ENCODE measurements at places on chromosomes 16 and 17.
A peak's percentile ranks its signal among the peaks of the same experiment; 100 is the strongest.

DNA sequence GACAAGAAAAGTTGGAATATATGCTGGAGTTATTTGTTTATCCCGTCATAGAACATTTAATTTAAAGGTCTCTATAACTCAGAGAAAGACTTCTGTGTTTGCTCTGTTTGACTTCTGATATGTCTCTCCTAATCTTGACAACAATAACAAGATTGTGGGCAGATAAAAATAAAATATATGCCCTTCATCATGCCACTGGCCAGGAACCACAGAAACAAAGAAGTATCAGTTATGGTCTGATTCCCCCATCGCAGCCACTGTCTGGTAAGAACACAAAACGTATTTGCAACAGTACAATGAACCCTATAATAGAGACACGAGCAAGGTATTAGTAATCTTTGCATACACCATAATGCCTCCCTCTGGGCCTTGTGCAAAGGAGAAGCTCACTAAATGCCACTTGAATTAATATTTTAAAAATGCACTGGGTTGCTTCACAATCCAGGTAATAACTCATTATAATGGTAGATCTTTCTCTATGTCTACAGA lies 1498.3 kb downstream of the CDH11 start:
- DNase-seq = no peak

- no peak for DNase-seq
These were observed 231.6 kb upstream of the CPHXL start for GRCh38 chr16:75957870-75958269.

- no peak for DNase-seq
These were observed 8.9 kb downstream of the ZNF213 start for GRCh38 chr16:3143598-3144320.

- DNase-seq = no peak
These were observed 105.6 kb upstream of the TOM1L1 start for GRCh38 chr17:54795046-54795445.

GRCh38 chr17:62587554-62587953 lies 39.9 kb upstream of the MRC2 start:
- no peak for DNase-seq

GRCh38 chr16:83994087-83994486 lies 26.0 kb downstream of the NECAB2 start:
- DNase-seq = no peak

DNA sequence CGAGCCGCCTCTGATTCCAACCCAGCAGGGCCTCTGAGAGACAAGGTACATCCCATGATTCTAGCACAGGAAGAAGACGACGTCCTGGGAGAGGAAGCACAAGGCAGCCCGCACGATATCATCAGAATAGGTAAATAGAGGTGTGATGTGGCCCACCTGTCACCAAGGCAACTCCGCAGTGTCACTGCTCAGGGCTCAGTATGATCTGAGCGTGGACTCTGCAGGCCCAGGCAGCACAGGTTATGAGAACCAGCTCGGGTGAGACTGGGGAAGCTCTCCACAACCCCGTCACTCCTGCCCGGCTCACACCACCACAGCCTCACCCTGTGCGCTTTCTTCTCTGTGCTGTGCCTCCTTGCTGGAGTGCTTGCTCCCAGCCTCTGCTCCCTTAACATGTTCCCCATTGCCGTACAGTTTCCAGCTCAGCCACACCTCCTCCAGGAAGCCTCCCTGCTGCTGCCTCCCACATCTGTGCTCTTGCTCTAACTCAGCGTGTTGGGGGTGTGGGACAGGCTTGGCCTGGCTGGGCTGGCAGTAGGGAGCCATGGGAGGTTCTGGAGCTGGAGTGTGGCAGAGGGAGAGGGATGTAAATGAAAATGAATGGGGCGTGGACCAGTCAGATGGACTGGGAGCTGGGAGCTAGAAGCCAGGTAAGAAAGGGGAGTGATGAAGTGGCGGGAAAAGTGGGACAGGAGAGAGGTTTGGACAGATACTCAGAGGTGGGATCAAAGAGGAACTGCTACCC lies 7.7 kb downstream of the METTL22 start:
- DNase-seq = no peak

GRCh38 chr17:41974658-41975057 lies 8.1 kb downstream of the CNP start:
- no peak for DNase-seq

DNA sequence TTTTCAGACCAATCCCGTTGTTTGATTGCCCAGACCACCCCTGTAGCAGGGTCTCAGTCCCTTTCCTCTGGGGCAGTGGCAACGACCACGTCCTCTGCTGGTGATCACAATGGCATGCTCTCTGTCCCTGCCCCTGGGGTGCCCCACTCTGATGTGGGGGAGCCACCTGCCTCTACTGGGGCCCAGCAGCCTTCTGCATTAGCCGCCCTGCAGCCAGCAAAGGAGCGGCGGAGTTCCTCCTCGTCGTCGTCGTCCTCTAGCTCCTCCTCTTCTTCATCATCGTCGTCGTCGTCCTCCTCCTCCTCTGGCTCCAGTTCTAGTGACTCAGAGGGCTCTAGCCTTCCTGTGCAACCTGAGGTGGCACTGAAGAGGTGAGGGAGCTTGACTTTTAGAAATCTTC lies 9.2 kb downstream of the ELOB start:
- no peak for DNase-seq

DNA sequence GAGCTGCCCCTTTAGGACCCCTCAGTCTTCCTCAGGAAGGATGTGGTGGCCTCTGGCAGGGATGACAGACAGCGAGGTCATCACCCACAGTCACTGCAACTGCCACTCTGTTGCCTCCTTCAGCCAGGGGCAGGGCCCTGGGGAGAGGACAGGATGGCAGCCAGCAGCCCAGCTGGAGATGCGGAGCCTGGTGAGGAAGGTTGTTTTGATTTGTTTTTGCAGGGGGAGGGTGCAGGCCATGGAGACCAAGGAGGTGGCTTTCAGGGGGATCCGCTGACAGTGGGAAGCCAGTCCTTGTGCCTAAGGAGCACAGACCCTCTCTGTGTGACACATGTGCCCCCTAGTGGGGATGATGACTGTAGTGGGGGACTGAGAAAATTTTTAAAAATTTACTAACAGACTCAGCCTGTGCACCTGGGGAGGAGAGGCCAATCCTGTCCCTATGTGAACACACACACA lies 7.4 kb downstream of the PRCD start:
- no peak for DNase-seq

DNA sequence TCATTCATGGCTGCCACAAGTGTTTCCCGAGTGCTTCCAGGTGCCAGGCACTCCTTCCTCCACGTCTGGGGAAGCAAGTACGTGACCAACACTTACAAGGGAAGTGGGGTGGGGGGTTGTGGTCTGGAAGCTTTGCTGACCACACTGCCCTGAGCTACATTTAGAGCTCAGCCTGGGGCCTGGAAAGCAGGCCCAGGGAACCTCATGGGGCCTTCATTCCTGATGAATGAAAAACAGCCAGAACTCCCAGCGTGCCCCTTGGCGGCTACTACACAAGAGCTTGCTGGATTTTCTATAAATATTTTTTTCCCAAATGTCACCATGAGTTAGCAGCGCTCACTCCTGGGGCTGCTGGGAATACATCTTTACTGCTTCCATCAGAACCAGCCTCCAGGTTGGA lies 73.3 kb downstream of the ABCC12 start:
- no peak for DNase-seq

GRCh38 chr16:12819126-12820117 lies 15.7 kb upstream of the CPPED1 start:
- peak; percentile 65 for DNase-seq

GRCh38 chr17:71460943-71461342 lies 659.9 kb upstream of the SOX9 start:
- DNase-seq = peak; percentile 26

DNA sequence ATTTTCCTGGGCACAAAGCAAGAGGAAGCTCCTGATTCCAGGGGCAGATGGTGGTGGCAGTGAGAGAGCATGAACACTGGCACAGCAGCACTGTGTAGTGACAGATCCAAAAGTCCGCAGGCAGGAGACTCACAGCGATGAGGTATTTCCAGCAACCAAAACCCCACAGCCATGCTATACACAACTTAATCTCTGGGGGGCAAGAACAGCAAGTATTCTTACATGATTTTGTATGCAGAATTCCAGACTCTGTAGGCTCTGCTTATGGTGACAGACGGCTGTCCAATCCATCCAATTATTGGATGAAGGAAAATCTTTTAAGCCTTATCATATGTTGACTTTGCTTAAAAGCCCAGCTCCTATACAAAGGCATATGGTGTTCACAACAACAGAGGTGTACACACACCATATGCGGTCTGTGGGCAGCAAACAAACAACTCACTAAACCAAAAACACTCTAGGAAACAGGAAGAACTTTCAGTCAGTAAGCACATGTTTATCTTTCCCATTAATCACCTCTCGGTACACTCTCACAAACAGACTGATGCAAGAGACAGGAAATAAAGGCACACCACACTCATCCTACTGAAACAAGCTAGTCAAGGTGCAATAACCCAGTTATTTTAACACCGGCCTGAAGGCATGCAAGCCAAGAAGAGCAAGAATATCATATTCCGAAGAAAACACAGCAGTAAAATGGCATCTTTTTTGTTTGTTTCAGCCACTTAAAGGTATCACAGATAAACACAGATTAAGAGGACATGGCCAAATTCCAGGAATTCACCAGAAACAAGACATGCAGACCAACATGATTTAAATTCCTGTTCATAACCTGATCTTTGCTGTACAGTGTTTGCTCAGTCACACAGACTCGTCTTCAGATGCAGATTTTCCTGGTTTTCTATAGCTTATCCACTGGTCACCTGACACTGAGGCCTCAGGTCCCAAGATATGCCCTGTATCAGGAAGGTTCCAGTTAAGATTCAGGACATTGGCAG lies 47.8 kb downstream of the ERN1 start:
- DNase-seq = no peak

- DNase-seq = no peak
These were observed 22.5 kb upstream of the CMTR2 start for GRCh38 chr16:71311553-71312158.

DNA sequence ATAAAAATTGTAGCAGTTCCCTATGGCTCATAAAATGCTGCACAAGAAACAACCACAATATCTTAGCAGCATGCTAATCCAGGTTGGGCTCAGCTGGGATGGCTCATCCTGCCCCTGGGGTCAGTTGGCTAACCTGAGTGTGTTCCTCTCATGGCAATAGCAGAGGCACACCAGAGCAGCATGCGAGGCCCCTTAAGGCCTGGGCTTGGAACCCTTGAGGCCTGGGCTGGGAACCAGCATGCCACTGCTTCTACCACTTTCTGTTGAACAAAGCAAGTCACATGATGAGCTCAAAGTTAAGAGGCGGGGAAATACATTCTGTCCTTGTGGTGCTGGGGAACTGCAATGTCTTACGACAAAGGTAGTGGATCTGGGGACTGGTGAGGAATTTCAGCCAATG lies 154.4 kb upstream of the FOXF1 start:
- no peak for DNase-seq

- DNase-seq = no peak
These were observed 37.3 kb downstream of the SMG6 start for GRCh38 chr17:2266045-2266864.

DNA sequence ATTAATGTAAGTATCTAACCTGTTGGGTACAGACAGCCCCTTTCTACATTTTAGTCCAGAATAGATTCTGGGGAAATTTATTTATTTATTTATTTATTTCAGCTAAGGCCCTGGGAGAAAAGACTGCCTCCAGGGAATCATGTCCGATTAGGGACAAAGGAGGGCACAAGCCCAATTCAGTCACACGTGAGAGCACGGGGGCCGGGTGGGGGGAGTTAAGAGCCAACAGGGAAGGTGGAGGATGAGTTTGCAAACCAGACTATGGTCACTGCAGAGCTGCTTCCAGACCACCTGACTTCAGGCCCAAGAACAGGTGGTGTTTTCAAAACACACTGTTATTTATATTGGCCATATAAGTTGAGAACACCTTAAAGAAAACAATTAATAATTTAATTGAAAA lies 1.6 kb upstream of the ZFHX3 start:
- no peak for DNase-seq

GRCh38 chr16:1044460-1045309 lies 27.9 kb upstream of the SSTR5 start:
- DNase-seq = no peak

GRCh38 chr17:51630101-51630671 lies 369.8 kb downstream of the UTP18 start:
- DNase-seq = no peak

DNA sequence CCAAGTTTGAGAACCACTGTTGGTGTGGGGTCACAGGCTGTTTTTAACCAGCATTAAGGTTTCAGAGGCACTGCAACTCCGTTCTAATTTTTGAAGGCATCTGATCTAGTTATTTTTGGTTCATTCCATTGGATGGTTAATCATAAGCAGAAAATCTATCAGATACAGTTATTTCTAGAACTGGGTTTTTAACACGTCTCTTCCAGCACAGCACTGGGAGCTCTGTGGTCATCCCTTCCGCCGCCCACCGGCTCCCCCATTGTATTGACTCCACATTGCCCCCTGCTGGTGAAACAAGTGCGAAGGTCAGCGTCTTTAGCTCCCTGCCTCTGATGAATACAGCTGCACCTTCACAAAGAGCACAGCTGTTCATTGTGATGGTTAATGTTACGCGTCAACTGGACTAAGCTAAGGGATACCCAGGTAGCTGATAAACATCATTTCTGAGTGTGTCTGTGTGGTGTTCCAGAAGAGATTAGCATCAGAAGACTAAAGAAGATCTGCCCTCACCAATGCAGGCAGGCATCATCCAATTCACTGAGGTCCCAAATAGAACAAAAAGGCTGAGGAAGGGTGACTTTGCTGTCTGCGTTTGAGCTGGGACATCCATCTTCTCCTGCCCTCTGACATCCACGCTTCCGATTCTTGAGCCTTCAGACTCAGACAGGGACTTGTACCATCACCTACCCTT lies 8.5 kb downstream of the CCL18 start:
- DNase-seq = no peak

DNA sequence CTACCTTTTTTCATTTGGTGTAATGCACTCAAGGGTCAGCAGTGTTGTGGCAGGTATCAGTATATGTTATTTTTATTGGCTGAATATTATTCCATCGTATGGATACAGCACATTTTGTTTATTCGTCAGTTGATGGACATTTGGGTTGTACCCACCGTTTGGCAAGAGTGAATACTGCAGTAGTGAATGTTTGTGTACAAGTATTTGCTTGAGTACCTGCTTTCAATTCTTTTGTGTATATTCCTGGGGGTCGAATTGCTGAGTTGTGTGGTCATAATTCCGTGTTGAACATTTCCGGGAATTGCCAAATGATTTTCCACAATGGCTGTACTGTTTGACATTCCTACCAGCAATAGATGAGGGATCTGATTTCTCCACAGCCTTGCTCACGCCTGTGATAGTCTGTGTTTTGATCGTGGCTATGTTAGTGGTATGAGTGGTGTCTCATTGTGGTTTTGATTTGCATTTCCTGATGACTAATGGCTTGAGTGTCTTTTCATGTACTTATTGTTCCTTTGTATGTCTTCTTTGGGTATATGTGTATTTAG lies 108.4 kb downstream of the OR1D5 start:
- no peak for DNase-seq

DNA sequence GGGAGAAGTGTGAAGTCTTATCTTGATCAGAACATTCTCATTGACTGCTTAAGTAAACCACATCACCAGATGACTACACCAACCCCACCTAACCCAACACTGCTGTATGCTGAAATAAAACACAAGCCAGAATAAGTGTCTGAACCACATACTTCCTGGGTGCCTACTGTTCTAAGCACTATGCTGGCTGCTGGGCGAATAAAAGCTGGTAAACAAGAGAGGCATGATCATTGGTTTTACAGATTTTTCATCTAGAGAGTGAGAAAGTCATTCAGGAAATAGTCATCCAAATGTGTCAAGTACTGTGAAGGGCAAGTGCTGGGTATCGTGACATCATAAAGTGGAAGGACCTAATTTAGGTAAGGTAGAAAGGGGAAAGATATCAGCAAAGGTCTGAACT lies 199.0 kb upstream of the SOX9 start:
- DNase-seq = no peak

- no peak for DNase-seq
These were observed 12.8 kb upstream of the CDRT4 start for GRCh38 chr17:15480204-15480603.

Measured in tibial nerve (tissue), 4 donors.